Aorta (tissue), 5 donors: ENCODE measurements at places on chromosomes 3 and 15. TPM values are rescaled to one million over a fixed set of nuclear protein-coding genes. Genes with fewer than 3 reads are reported as not detected.

DNA sequence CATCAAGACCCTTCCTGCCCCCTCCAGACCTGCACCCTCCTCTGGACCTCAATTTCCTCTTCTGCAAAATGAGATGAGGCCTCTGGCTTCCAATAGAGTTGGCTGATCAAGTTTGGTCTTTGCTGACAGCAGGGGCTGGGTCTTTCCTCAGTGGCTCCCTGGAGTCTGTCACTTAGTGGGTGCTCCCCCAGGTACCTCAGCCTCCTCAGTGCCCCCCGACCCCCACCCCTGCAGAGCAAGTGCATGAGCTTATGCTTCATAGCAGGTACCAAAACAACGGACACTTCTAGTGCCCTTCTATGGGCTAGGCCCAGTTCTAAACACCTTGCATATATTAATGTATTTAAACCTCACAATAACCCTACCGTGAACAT, 6.9 kb upstream of the PLXND1 start:
- DNase-seq: no peak

The CPNE9 gene
- not detected for polyA plus RNA-seq

GRCh38 chr3:89762405-89762804, 655.0 kb downstream of the EPHA3 start:
- no peak for DNase-seq

GRCh38 chr3:145094355-145094941, 1066.5 kb downstream of the PLOD2 start:
- DNase-seq: no peak

The IL17RE gene
- polyA plus RNA-seq: 14.5 TPM

The KLHL40 gene
- polyA plus RNA-seq: 0.26 TPM

The STRIT1 gene
- 0.69 TPM for polyA plus RNA-seq

DNA sequence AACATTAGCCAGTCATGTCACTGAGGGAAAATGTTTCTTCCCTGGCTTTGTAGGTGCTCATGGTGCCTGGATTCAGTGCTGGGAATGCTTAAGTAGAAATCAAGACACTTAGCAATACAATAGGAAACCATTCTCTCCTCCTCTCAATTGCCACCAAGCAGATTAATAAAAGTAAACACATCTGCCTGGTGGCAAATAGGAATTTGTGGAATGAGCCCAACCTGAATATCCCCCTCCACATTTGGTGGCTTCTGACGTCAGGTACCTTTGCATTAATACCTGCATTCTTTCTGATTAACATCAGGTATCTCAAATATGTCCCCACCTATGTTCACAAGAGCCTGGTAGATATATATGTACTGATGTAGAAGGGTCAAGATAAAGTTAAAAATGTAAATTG, 42.7 kb downstream of the PPP2R3A start:
- DNase-seq: no peak

GRCh38 chr3:155239960-155240359, 53.5 kb downstream of the STRIT1 start:
- DNase-seq: no peak

The DPPA4 gene
- not detected for polyA plus RNA-seq

GRCh38 chr15:31259562-31260252, 66.9 kb upstream of the KLF13 start:
- no peak for DNase-seq

DNA sequence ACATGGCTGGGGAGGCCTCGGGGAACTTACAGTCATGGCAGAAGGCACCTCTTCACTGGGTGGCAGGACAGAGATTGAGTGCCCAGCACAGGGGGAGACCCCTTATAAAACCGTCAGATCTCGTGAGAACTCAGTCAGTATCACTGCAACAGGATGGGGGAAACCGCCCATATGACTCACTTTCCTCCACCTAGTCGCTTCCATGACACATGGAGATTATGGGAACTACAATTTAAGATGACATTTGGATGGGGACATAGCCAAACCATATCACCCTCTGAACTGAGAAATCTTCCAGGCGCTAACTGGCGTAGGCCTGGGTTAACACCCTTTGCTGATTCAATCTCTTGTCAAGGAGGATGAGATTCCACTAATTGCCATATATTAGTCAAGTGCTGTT, 392.3 kb downstream of the FEZF2 start:
- DNase-seq: no peak

The CTXND1 gene
- not detected for polyA plus RNA-seq

The BNIP2 gene
- polyA plus RNA-seq: 33.0 TPM

The CLDN16 gene
- polyA plus RNA-seq: not detected

The FBXW12 gene
- polyA plus RNA-seq: not detected

The GOLGA8T gene
- polyA plus RNA-seq: not detected

GRCh38 chr15:80194914-80195313, 42.1 kb downstream of the FAH start:
- no peak for DNase-seq

GRCh38 chr3:136898954-136899353, 36.9 kb downstream of the NCK1 start:
- DNase-seq: no peak

The PCYT1A gene
- polyA plus RNA-seq: 28.5 TPM

GRCh38 chr3:43390255-43390588, 103.9 kb downstream of the SNRK start:
- no peak for DNase-seq

DNA sequence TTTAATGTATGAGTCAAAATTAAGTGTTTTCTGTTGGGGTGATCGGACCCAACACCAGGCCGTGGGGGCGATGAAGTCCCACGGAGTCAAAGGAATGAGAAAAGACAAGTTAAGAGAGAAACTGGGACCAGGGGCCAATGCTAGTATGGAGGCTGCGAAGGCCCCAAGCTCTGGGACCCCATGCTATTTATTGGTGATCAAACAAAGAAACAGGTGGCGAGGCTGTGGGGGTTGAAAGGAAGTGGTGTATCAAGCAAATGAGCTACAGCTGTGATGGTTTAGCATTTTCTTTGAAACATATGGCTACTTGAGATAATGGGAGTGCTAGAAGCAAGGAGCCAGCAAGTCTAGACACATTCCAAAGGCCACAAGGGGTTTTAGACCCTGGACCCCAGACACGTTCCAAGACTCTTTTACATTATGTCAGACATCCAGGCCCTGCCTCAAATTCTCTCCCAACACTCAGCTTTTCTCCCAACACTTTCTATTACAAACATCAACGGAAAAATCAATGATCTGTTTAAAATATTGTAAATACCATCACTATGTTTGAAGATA, 56.0 kb upstream of the SNRPN start:
- no peak for DNase-seq

The CALML4 gene
- 3.9 TPM for polyA plus RNA-seq

The COPB2 gene
- 51.7 TPM for polyA plus RNA-seq

The TRNT1 gene
- polyA plus RNA-seq: 8.6 TPM

The LMCD1 gene
- polyA plus RNA-seq: 416 TPM

- DNase-seq: no peak
Measured at GRCh38 chr3:53248161-53248560, 7.7 kb downstream of the TKT start.

DNA sequence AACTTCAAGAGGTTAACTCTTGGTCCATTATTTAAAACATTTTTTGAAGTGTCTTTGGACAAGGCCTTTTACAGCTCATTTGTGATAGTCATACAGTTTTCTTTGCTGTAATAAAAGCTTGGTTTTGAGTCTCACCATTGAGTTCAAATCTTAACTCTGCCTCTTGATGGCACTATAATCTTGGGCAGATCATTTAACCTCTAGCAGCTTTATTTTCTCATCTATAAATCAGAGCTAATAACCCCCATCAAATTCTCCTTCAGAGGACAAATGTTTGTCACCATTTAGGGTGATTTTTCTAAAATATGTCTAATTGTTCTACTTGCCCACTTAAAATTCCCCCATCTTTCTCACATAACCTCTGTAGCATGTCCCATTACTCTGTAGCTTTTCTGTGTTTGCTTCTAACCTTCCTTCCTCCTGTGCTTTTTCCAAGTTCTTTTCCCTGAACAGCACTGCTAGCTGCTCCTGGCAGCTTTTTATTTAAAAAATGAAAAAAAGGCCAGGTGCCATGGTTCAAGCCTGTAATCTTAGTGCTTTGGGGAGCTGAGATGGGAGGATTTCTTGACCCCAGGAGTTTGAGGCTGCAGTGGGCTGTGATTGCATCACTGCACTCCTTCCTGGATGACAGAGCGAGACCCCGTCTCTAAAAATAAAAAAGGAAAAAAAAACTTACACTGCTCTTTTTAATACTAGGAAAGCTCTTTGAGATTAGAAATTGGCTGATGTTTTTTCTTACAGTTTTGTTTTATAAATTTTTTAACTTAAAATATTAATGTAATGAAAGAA, 28.5 kb downstream of the UBE2E1 start:
- DNase-seq: no peak

DNA sequence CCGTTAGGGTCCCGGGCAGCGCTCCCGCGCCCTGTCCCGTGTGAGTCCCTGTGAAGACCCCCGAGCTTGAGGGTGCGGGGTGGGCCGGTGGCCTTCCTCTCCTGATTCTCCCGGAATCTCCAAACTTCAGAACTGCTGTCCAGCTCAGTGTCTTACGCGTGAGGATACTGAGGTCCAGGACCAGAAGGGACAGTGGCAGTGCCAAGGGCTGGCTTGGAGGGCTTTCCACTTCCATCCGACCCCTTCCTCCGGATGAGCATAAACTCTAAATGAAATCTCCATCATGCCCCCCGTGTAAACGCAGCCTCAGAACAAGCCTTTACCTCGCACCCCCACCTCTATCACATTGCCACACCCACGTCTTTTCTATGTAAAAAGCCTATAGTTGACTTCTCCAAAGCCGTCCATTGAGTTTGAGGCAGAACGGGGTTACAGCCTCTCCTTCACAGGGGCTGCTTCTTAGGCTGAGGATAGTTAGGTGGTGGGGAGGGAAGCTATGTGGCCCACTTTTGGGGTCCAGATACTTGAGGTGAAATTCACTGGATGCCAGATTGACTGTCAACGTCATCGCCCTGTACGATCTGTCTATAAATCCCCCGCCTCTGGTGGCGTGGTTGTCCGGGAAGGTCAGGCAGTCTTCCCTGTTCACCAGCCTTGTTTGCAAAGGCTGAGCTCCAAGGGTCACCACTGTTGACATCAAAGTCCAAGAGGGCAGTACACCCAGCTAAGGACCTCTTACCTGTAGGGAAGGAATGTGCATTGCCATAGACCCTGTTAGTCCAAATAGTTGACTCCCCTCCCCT, 1.1 kb downstream of the EDEM1 start:
- no peak for DNase-seq

The NEK10 gene
- polyA plus RNA-seq: 0.25 TPM

DNA sequence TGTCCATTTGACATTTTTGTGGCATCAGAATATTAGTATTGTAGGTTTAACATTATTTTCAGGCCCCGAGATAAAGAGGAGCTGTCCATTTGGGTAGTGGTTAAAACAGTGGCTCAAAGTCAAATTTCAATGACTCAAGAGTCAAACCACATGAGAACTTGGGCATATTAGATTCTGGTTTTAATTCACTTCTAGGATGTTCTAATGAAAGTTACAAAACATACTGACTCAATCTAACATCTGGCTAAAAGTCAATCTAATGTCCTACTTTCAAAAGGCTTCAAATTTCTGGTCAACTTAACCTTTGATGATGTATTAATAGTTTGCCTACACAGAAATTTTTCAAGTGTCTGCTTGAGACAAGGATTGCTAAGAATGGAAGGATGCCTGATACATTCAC, 112.4 kb downstream of the ABI3BP start:
- DNase-seq: no peak
